ENCODE measurements at places on chromosomes 7 and 10. TPM values are rescaled to one million over a fixed set of nuclear protein-coding genes. Genes with fewer than 3 reads are reported as not detected.

GRCh38 chr7:131839967-131840690 is 283.7 kb upstream of the PODXL start:
- no peak for DNase-seq

DNA sequence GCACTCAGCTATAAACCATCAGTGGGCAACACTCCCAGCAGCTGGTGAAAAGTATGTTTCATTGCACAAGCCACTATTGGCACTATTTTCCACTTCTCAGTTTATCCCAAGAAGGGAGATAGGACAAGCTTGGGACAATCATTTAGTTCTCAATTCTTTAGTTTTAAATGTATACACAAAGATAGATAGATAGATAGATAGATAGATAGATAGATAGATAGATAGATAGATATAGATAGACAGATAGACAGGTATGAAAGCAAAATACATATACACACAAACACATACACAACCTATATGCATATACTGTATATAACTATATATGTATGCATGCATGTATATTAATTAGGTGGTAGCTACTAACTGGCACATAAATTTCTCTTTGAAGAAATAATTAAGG is 411.6 kb upstream of the KCND2 start:
- DNase-seq = no peak

DNA sequence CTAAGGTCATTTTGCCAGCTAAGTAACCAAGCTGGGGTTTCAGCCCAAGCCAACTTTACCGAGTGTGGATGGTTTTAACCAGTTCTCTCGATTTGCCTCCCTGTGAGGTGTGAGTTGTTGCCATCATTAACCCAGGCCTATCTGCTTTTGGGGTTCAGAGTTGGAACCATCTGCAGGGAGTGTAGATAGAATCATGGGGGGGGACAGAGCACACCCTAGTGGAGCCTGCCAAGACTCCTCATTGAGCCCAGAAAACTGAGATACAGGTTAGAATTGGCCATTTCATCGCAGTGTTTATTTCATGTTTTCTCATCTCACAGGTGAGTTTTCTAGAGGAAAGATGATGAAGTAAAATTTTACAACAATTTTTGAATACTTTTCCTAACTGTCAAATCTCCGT is 133.6 kb downstream of the SDK1 start:
- no peak for DNase-seq

DNA sequence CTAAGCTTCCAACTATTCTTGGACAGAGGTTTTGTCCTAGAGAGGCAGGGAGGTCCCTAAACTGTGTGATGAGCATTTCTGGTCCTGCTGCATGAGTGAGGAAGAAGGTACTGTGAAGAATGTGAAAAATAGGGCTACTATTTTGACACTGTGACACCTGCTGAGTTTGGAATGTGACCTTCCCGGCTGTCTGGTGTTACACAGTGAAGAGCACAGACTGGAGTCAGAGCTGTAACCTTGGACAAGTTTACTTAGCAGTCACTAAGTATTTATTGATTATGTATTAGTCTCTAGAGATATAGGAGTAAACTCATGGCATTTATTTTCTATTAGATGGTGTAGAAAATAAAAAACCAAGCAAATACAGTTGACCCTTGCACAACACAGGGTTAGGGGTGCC is 12.3 kb downstream of the GOLGA7B start:
- no peak for DNase-seq

- no peak for DNase-seq
These were observed 40.0 kb downstream of the NKX6-2 start for GRCh38 chr10:132745971-132746370.

DNA sequence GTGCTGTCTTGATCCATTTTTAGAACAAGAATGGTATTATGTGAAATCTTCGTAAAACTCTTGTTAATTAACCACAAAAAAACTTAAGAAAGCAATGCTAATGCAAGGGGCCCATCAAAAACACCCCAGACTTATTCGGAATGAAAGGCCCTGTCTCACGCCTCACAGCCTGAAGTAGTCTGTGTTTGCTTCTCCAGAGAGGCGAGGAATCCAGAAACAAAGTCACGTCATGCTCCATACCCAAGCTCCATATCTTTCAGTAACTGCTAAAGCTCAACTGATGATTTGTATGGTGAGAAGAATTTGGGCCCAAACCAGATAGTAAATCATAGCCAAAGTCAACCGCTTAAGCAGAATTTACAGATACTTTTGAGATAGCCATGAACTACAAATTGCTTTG is 155.4 kb downstream of the ATE1 start:
- DNase-seq = no peak

DNA sequence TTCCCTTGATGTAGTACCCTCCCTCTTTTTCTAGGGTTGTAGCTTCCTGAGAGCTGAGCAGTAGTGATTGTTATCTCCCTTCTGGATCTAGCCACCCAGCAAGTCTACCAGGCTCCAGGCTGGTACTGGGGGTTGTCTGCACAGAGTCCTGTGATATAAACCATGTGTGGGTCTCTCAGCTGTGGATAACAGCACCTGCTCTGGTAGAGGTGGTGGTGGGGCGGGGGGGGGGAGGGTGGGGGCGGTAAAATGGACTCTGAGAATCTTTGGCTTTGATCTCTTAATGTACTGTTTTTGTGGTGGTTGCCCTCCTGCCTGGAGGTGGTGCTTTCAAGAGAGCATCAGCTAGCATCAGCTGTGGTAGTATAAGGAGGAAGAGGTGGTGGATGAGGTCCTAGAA is 302.0 kb upstream of the CHRM2 start:
- DNase-seq = no peak

DNA sequence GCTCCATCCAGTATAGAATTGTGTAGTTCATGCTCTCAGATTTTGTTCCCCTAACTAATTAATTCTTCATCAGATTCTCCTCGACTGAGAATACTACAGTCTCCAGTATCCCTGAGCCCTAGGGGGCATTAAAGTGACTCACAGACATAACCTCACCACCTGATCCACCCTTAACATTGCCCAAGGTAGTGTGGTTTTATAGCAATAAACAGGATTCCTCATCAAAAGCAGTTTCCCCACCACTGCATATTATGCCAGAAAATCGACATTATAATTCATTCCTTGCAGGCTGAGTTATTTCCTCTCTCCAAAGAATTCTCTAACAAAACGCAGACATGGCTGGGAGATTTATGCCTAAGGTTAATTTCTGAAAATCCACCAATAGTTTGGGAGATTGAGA is 1402.5 kb upstream of the CELF2 start:
- no peak for DNase-seq

DNA sequence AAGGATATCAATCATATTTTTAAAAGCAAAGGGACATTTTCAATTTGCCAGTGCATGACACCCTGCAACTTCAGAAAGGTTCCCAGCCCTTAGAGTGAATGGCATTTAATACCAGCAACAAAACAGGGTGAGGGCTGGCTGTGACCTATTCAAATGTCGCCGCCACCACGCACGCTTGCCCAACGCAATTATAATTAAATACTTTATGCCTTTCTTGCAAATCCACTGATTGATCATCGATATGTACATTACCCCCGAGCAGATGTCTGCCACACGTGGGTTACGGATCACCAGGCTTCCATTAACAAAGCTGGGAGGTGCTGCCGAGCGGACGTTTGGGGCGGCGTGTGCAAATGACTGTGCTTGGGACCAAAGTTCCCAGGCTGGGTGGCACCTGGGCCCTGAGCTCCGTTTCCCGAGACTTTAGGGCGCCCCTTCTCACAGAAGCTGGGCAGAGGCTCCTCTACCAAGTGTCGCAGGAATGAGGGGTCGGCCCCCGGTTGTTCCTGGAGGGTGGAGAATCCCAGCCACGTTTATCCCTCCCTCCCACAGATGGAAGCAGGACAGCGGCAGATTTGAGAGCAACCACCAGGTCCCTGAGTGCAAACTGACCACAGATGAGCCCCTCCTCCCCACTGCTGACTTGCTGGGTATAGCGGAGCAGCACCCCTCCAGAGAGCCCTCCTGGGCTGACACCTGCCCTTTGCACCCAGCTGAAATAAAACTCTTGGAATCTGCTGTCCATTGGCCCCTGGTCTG is 3.9 kb downstream of the FOXL3 start:
- no peak for DNase-seq

DNA sequence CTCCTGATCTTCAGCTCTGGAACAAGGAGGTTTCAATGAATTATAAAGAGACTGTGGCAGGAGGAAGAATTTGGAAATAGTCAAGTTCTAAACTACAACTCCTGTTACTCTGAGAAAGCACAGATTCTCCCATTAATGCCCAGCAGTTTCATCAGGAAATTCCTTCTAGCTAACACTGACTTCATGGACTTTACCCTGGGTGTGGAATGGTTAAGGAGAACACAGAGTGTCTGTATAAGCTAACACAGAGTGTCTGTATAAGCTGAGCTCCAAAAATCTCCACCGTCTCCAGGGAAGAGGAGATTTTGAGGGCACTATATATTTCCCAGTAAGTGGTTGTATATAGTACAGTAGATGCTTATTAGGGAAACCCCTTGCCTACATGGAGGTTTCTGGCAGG is 675.5 kb downstream of the XPNPEP1 start:
- no peak for DNase-seq

DNA sequence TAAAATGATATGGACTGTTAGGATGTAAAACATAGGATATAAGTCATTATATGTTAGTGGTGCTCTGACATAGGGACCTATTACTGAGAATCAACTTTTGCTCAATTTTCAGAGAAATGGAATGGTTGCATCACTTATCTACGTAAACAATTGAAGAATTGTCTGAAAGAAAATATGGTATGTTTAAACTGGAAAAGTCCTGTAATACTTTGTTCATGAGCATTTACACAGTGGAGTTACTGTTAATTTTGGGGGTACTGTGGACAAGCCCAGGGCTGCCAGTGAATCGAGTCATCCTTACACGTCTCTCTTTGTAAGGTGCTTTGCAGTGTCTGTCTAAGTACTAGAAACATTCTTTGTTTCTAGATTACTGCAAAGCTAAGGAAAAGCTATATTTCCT is 152.0 kb downstream of the ZNF22 start:
- no peak for DNase-seq

- DNase-seq = no peak
These were observed 10.1 kb downstream of the PAPOLB start for GRCh38 chr7:4851459-4852422.

- no peak for DNase-seq
These were observed 223.8 kb upstream of the CCDC6 start for GRCh38 chr10:60130130-60130579.

DNA sequence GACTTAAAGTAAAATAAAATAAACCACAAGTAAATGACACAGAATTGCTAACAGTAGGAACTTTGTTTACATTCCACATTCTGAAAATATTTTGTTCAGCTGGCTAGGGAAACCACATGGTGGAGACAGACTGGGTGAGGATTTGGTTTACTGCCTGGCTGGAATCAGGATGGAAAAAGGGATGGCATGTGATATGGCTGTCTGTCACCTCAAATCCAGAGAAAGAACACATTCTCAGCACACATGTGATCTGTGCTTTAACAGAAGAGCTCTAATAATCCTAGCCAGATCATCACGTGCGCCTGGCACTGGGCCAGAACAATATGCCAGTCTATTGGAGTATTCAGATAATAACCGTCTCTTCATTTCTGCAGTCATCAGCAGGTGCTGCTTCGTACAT is 90.9 kb upstream of the PIP4K2A start:
- DNase-seq = no peak

- no peak for DNase-seq
These were observed 150.5 kb upstream of the IGFBP3 start for GRCh38 chr7:46071601-46072000.

DNA sequence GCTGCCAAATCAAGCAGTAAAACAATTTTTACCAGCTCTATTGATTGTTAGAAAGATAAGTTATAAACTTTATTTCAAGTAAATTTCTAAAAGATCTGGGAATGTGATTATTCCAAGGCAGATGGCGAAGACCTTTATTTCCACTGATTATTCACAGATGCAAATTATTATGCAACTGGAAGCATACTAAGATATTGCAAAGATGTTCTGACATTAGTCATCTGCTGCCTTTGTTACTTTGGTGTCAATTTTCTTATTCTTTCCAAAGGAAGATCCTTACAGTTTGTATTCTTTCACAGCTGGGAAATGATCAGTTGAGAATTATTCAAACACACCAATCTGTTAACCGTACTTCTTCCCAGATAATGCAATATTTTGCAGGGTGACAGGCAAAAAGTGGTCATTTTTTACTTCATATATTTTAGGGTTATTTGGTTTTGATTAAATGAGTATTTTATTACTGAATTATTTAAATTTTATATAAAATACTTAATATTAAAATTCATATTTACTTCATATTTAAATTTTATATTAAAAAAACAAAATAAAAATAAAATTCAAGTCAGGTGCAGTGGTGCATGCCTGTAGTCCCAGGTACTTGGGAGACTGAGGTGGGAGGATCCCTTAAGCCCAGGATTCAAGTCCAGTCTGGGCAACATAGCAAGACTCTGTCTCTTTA is 171.3 kb downstream of the FZD1 start:
- DNase-seq = no peak

DNA sequence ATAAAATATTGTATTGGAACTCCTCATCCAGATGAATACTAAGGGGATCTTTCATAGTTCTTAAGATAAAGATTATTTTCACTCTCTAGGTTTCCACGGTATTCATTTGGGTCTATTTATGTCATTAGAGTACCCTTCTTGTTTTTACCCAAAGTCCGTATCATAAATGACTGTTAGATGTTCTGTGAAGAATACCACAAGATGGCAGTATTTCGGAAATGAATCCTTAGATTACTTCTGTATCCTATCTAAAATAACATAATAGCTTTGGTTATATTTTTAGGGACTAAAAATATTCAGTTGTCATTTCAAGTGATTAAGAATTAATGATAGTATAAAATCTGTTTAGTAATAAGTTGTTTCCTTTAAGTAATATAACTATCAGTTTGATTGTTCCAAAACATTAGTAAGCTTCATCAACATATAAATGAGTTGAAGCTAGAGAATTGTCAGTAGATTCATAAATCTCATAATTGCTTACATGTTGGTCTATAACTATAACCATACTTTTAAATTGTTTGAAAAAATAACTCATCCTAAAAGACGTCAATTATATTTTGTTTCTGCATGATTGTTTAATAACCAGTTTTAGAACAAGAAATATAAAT is 337.5 kb upstream of the KCND2 start:
- no peak for DNase-seq

MYL10 gene
- not detected for total RNA-seq

ADCYAP1R1 gene
- not detected for total RNA-seq

SEMA3D gene
- not detected for total RNA-seq

BNIP3 gene
- total RNA-seq = 20.9 TPM

TECTB gene
- not detected for total RNA-seq

GNA12 gene
- total RNA-seq = 24.5 TPM

MPP7 gene
- 41.7 TPM for total RNA-seq

MRPL32 gene
- 53.4 TPM for total RNA-seq

SUN3 gene
- total RNA-seq = 1.5 TPM

DNAJC1 gene
- total RNA-seq = 20.7 TPM

ADAM12 gene
- not detected for total RNA-seq

GIMAP5 gene
- total RNA-seq = 58.7 TPM

All from naive thymus-derived CD4-positive, alpha-beta T cell (primary cell).